ENCODE measurements at places on chromosomes 3 and 15.

DNA sequence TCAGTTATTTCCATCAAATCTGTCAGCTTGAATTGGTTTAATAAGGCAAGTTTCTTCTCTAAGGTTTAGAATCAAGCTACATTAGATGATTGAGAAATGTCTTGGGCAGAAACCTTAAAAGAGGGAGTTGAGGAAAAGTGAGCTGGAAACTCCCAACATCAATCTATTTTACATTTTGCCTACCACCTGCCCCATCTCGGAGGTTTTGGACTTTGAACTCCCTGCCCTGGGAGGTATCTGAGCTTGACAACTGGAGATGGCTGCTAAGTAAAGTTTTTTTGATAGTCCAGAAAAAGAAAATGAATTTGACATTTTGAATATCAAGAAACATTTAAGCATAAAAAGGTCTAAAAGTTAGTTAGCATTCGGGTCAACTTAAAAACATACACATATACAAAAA, 234.2 kb downstream of the NFKBIZ start:
- DNase-seq = no peak

DNA sequence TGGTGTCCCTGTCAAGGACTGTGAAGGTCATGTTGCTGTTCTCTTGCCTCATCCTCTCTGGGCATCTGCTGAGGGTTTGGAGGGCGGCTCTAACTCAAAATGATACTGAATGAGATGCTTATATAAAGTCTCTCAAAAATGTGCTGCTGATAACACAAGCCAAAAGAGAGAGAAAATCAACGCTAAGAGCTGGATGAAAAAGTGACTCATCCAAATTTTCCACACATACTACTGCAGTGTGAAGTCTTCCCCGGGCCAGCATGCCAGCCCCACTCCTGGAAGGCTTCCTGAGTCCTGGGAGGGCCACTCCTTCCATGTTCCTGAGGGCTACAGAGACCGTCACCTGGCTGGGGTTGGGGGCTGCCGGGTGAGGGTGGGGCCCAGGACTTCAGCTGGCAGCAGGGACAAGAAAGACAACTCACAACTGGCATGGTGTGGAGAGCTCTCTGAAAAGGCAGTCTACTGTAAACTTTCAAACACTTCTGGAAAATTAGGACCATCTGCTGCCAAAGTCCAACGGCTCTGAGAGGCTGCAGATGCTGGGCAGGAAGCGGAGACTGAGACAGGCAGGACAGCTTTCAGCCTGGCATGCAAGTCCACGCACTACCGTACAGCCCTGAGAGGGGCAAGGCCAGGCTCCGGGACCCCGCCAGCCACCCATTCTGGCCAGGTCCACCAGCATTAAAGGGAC, 200.3 kb downstream of the ADAMTS17 start:
- peak; percentile 51 for DNase-seq

DNA sequence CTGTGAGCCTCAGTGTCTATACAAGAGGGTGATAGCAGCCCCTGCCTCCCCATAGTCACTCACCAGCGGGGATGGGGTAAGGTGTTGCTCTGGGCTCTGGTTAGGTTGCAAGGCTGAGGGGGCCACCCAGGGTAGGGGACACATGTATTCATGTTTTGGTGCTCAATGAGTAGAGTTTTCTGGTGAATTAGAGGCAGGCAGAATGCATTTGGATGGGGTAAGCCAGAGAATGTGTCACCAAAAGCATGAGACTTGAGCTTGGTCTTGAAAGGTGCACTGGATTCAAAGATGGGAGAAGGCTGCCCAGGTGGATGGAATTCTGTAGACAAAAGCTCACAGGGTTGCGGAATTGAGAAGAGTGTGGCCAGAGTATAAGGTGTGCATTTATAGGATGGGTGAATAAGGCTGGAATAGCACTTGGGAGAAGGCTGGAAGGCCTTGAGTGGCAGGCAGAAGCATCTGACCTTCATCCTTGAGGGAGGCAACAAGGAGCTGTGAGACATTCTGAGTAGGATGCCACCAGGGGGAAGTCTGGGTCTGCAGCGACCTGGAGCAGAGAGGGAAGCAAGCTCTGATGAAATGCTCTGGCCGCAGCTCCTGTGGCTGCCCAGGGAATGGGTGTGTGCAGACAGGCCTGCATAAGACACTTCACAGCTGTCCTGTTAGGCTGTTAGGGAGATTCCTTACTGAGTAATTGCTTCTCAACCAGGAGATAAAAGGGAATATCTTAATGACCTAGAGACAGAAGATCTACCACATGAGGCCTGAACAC, 149.6 kb downstream of the CHDH start:
- DNase-seq = no peak

- peak; percentile 89 for DNase-seq
Observed at GRCh38 chr3:53795789-53796560, 50.2 kb downstream of the CHDH start.

- peak; percentile 77 for DNase-seq
Observed at GRCh38 chr3:156681002-156681401, 6.6 kb downstream of the TIPARP start.

GRCh38 chr3:73114711-73115110, 53.3 kb downstream of the EBLN2 start:
- DNase-seq = no peak

GRCh38 chr3:107574650-107575049, 51.9 kb downstream of the BBX start:
- DNase-seq = no peak

DNA sequence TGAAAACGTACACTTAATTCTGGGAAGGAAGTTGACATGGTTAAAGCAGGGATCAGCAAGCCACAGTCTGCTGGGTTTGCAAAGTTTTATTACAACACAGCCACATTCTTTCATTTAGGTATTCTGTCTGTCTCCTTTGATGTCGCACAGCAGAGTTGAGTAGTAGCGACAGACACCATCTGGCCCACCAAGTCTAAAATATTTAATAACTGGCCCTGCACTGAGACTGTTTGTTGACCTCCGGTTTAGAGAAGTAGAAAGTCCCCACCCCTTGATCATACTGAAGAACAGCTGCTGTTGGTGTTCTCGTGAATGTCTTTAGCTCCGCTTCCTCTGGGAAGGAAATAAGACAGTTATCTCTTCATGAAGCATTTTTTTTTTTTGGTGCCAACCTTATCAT, 66.2 kb downstream of the MCTP2 start:
- DNase-seq = peak; percentile 24

DNA sequence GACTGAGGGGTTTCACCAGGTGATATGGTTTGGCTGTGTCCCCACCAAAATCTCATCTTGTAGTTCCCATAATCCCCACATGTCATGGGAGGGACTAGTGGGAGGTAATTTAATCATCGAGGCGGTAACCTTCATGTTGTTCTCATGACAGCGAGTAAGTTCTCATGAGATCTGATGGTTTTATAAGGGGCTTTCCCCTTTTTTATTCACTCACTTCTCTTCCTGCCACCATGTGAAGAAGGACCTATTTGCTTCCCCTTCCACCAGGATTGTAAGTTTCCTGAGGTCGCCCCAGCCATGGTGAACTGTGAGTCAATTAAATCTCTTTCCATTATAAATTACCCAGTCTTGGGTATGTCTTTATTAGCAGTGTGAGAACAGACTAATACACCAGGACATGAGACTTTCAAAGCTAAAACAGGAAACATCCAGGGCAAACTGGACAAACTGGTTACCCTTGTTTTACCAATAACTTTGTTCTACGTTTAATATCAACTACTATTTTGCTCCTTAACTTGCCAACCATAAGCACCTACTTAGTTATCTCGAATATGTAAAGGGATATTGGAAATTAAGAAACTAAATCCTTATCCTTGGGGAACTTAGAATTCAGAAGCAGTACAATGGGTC, 98.2 kb downstream of the MYH15 start:
- no peak for DNase-seq

- no peak for DNase-seq
Observed at GRCh38 chr3:174548841-174549623, 310.1 kb upstream of the NAALADL2 start.

DNA sequence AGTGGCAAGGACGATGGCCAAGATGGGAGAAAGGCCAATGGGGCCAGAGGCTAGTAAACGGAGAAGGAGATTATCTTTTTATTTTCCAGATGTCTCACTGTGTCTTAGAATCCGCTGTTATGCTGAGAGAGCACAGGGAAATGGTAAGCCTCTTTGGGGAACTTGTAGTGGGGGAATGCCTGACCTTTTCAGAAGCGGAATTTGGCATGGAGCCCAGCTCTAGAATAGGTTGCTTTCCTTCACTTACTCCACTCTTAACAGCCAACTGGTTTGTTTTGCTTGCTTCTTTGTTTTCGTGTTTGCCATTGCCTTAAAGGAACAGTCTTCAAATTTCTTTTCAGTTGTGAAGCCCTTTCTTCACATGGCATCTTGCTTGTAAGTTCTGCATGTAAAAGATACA, 316.2 kb upstream of the THRB start:
- DNase-seq = no peak

DNA sequence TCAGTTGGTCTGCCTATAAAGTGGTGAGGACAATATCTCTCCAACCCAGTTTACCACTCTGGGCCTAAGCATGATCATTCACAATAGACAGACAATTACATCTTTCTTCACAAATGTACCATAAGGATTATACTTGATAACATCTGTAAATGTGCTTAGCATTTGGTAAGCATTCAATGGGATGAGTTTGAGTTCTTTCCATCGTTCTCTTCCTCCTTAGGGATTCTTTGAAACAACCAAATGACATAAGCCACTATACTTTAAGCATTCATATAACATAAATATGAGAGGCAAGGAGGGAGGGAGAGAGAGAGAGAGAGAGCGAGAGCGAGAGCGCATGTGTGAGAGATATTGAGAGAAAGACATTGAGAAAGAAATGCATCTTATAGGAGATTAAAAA, 303.3 kb upstream of the CBLB start:
- DNase-seq = no peak

- DNase-seq = no peak
Observed at GRCh38 chr3:30864132-30864531, 30.3 kb downstream of the GADL1 start.

- DNase-seq = no peak
Observed at GRCh38 chr3:194075088-194075615, 60.8 kb upstream of the HES1 start.

DNA sequence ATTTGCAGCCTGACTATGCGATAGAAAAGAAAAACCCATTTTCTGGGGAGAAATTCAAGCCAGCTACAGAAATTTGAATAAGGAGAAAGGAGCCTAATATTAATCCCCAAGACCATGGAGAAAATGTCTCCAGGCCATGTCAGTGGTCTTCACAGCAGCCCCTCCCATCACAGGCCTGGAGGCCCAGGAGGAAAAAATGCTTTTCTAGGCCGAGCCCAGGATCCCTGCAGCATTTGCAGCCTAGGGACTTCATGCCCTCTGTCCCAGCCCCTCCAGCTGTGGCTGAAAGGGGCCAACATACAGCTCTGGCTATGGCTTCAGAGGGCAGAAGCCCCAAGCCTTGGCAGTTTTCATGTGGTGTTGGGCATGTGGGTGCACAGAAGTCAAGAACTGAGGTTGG, 26.3 kb downstream of the ARRDC4 start:
- DNase-seq = no peak

GRCh38 chr15:64029110-64029509, 17.2 kb downstream of the DAPK2 start:
- no peak for DNase-seq

DNA sequence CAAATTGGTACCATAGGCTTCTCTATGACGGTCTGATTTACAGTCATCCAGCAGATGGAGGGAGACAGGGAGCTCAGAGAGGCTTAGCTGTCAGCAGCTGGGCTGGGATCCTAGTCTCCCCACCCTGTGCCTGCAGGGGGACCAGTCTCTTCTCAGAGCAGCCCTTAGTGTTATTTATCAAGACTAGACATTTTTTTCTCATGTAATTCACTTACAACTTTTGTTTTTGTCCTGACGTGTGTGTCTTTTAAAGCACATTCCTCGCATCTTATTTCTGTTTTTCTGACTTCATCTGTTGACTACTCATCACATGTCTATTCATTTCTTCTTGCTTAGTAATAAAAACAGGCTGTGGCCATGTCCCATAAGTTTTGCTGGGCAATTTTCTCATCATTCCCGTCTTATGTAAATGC, 116.1 kb downstream of the KLF13 start:
- peak; percentile 87 for DNase-seq

GRCh38 chr15:54792526-54792925, 404.2 kb downstream of the RSL24D1 start:
- no peak for DNase-seq

DNA sequence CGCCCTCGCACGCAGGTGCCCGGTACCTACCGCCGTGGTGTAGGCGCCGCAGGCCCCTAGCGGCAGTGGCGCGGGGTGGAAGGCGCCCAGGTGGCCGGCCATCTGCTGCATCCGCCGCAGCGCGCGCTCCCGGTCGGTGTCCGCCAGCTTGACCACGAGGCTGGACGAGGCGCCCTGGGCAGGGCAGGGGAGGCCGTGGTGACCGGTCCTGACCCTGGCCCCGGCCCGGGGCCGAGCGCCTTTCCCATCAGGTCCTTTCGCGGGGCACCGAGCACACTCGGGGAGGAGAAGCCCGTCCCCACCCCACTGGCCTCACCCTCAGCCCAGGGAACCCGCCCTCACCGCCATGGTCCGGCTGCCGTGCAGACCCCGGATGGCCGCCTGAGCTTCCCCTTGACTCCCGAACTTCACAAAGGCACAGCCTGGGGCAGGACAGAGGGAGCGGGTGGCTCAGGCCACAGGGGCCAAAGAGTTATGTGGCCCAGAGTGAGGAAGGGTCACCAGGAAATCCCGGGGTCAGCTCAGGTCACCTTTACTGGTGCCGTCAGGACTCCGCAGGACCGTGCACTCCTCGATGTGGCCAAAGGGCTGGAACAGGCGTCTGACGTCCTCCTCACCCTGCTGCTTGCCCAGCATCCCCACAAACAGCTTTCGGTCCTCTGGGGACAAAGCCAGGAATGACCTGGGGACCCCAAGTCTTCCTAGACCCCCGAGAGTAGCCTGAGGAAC, 17.4 kb upstream of the PARP6 start:
- DNase-seq = no peak

GRCh38 chr15:22915866-22916515, 64.2 kb downstream of the CYFIP1 start:
- DNase-seq = no peak

- no peak for DNase-seq
Observed at GRCh38 chr3:26061947-26062346, 272.1 kb downstream of the OXSM start.

DNA sequence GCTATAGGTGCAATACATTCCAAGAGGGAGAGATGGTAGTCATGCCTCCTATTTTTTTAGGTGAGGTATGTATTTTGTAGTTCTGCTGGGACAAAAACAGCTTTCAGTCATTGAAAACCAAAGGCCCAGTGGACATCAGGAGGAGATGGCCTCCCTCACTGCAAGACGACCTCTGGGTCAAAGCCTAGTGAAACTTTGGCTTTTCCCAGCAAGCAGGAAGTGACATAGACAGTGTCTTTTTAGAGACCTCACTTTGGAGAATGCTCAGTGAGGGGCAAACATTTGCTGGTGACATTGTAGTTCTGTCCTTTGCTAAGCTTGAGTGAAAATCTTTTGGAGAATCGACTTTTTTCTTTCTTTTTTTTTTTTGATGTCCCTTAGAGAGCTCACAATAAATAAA, 27.3 kb downstream of the LIPC start:
- DNase-seq = no peak

All from NCI-H524 (cell line).